ENCODE measurements at places on chromosomes 2 and 18. TPM values are rescaled to one million over a fixed set of nuclear protein-coding genes. Genes with fewer than 3 reads are reported as not detected.

The OXER1 gene
- not detected for total RNA-seq

DNA sequence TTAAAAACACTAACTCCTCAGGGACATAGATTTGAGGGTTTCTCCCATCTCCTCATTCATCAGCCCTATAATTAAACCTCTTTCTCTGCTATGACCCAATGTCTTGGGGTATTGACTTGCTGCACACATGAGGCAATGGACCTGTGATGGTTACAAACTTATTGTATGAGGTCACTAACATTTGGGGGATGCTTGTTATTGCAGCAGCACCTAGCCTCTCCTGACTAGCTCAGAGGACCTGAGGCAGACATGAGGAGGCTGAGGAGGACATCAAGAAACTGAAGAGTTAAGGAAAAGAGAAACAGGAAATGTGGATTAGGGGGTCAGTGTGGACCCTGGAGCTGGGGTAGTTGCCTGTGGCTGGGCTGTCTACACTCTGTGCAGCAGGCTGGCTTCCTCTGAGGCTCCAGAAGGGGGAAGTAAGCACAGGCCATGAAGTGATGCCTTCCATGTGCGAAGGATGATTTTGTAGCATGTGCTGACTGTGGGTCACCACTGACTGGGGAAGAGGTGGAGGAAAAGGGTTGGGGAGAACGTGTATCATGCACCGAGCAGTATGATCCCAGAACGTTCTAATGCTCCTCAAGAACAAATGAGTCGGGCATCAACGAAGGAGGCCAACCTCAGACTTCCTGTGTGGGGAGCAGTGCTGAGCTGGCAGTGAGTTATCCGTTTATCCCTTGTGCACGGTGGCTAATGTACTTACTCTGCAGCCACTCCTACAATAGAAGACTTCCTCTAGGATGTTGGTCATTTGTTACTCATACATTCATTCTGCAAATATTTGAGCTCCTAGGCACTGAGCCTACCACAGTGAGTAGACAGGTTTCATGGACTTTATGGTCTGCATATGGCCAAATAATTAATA, 42.1 kb upstream of the RFX8 start:
- DNase-seq = no peak

GRCh38 chr18:47418746-47419145, 167.3 kb upstream of the SKOR2 start:
- no peak for DNase-seq

- DNase-seq = no peak
Measured at GRCh38 chr2:42984617-42985016, 192.2 kb upstream of the HAAO start.

GRCh38 chr2:145759228-145759915, 1239.5 kb upstream of the ZEB2 start:
- no peak for DNase-seq

DNA sequence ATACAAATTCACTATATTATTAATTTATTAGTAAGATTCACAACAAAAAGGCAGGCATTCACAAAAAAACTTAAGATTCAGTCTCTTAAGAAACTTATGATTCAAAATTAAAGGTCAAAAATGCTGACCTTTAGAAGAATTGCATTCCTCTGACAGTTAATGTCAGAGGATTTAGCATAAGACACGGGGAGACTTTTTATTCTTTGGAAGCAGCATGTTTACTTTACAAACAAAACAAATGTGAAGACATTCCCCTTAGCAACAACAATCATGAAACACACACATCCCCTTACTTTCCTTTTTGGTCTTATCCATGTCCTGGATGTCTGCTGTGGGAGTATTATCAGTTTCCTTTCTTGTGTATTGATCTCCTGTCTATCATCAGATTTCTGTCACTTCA, 117.1 kb downstream of the RAD51AP2 start:
- DNase-seq = no peak

The SYT4 gene
- not detected for total RNA-seq

The MAP2 gene
- total RNA-seq = not detected

The SNED1 gene
- total RNA-seq = 0.07 TPM

DNA sequence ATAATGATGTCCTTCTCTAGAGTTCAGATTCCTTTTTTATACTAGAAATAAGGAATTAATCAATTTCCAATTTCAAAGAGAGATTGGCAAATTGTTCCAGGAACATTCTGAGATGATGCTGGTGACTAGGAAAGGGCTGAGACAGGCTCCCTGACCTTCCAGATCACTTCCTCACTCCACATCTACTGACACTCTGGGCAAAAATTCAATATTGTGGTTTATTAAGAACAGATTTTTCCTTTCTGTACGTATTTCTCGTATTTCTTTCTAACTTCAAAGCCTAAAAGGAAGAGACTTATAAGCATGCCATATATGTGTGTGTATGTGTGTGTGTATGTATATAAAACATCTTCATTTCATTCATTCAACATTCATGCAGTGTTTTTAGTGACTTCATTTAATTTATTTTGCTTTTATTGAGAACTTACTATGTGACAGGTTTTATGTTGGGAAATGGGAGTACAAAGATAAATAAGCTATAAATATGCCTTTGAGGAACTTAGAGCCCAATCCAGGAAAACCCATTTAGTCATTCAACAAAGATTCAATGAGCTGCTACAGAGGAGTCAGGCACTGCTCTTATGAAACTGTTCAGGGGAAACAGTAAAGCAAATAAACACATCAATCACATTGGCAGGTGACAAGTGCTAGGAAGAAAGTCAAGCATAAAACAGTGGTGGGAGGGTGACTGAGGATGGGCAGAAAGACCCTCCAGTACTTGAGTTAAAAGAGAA, 137.9 kb downstream of the RDH14 start:
- DNase-seq = no peak

The SERPINB13 gene
- not detected for total RNA-seq

DNA sequence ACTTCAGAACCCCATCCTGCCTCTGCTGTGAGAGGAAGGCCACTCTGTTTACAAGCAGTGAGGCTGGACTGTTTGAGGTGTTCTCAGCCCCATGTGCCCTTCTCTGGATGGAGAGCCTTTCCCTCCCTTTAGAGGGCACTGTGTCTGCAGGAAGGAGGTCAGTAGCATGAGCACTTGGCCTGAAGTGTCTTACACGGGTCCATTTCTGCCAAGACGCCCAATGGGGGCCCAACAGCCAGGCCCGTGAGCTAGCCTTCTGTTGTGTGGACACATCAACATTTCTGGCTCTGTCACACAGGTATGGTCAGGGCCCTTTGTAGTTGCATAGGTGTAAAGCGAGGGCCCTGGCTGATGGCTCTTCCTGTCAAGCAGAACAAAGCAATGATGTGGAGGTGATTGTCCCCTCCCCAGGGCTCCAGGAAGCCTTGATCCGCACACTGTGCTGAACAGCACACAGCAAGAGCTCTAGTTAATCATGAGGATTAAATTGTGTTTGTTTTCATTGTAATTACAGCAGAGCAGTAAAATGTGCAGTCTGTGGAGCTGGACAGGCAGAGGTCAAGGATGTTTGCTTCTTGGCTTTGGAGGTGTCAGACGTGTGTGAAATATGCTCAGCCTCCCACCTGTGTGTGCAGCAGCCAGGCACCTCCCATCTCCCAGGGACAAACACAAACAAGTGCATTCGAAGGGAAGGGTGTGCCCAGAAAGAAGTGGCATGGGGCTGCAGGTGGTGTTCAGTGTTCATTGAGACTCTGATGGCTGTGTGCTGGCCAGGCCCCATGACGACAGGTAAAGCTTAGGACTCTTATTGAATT, 132.1 kb downstream of the SH3RF3 start:
- DNase-seq = peak; percentile 44

GRCh38 chr18:11506856-11507255, 102.5 kb upstream of the SLC35G4 start:
- DNase-seq = no peak

DNA sequence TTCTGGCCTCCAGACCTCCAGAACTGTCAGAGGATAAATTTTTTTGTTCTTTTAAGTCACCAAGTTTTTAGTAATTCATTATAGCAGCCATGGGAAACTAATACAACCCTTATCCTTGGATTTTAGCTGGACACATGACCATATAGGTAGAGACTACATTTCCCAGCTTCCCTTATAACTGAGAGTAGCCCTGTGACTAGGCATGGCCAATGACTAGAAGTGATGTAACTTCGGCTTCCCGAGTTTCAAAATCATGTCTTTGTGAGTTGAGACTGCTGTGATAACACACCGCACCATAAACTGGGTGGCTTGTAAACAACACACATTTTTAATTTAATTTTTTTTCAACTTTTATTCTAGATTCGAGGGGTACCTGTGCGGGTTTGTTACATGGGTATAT, 134.0 kb upstream of the SERTAD2 start:
- no peak for DNase-seq

DNA sequence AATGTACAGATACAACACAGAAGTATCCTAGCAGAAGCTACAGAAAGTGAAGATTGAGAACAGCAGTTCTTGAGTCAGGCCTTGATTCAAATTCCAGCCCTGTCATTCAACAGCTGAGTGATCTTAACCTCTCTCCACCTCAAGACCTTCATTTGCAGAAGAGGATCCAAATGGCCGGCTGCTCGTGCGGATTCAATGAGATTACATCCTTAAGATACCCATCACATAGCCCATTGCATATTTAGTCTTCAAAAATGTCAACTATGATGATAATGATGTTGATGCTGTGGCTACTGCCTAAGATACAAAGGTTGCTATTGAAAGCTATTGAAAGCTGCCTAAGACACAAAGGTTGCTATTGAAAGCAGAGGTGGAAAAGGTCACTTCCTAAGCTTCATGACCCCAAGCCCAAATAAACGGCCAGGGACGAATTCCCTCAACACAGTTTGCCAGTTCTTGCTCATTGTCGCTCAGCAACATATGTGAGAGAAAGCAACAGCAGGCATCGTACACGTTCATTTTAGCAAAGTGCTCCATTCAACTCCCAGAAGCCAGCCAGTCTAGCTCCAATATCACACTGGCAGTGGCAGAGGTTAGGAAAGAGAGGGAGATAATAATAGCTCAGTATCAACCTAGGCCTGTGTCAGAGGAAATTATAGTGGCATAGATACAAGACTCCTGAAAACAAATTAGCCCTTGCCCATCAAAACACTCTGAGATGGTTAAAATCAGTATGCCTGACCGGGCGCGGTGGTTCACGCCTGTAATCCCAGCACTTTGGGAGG, 36.1 kb downstream of the MRPL35 start:
- no peak for DNase-seq

GRCh38 chr2:175874291-175874690, 127.8 kb downstream of the LNPK start:
- DNase-seq = no peak

GRCh38 chr2:216845426-216845825, 14.4 kb downstream of the TNP1 start:
- DNase-seq = no peak

GRCh38 chr18:48800876-48801727, 149.7 kb downstream of the SMAD7 start:
- no peak for DNase-seq

The UGT1A5 gene
- total RNA-seq = not detected

- DNase-seq = no peak
Measured at GRCh38 chr2:98308532-98308931, 37.7 kb upstream of the CNGA3 start.

GRCh38 chr2:155905657-155906056, 426.9 kb downstream of the NR4A2 start:
- no peak for DNase-seq

GRCh38 chr2:42184346-42184745, 15.2 kb downstream of the EML4 start:
- DNase-seq = no peak

DNA sequence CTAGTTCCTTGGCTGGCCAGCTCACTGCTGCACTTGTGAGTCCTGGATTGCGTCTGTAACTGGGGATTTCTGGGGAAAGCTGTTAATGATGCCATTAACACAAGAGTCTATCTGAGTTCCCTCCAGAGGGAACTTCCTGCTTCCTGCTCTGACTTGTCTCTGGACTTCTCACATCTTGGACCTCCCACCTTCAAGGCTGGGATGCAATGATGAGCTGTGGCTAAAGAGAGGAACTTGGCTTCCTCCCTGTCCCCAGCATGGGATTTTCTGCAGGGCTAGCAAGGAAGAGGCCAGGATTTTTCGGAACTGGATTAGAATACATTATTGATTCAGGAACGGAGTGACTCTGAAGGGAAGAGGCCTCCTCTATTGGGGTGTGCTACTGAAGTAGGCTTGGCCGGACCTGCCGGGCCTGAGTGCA, 155.5 kb downstream of the CLIP4 start:
- DNase-seq = no peak

The C2orf80 gene
- total RNA-seq = 7.4 TPM

DNA sequence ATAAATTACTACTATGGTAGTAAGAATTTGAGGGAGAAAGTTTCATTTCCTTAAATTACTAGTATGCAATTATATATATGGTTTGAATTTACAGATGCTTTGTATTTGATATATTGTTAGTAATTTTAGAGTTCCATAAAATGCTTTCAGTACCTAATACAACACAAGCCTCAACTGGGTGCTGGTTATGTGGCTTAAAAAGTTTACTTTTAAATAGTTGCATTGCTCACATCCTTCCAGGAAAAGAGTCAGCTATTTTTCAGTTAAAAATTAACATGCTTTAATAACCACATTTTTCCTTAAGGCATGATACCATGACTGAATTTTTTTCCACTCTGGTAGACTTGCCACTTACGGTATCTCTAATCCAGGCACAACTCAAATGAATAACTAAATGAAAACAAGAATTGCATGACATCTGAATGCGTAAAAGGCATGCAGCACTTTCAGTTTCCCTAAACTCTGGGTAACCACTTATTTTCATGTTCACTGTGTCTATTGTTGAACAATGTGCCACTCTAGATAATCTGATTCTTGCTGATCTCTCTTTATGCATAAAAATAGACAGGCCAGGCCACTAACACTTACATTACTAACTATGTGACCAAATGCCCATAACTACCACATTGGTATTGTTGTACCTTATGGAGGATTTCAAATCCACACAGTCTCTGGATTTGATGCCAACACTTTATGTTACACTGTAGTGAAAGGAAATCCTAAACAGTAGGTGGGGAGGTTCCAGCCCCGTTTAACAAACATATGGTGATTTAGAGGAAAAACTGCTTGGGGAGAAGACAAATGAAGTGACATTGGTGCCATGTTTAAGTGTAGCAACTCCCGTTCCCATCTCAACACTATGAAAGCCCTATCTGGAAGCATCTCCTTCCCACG, 35.5 kb upstream of the SLC35F5 start:
- DNase-seq = no peak

DNA sequence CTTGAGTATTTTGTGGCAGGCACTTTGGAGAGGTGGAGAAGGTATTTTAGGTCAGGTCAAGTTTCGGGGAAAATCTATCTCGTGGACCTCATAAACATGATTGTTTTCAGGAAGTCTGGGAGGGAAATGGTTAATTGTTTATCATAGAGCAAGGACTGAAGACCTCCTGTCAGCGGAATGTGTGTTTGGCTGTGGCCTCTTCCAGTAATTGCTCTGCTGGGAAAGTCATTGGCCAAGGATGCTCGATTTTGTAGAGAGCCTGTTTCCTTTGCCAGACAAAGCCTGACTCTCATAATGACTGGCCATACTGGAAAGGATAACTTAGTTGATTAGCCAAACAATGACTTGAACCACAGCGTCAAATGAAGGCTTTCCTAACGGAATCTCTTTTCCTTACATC, 30.0 kb downstream of the IL1R2 start:
- no peak for DNase-seq

The NYAP2 gene
- not detected for total RNA-seq

GRCh38 chr2:159880729-159881128, 82.7 kb upstream of the CD302 start:
- no peak for DNase-seq

The CHRND gene
- total RNA-seq = not detected

The SESTD1 gene
- 1.9 TPM for total RNA-seq

The ERMN gene
- total RNA-seq = not detected

Measured in G401 (cell line).